ENCODE measurements at places on chromosomes 7 and 10.

GRCh38 chr10:109202111-109202510 is 721.2 kb downstream of the XPNPEP1 start:
- no peak for DNase-seq

DNA sequence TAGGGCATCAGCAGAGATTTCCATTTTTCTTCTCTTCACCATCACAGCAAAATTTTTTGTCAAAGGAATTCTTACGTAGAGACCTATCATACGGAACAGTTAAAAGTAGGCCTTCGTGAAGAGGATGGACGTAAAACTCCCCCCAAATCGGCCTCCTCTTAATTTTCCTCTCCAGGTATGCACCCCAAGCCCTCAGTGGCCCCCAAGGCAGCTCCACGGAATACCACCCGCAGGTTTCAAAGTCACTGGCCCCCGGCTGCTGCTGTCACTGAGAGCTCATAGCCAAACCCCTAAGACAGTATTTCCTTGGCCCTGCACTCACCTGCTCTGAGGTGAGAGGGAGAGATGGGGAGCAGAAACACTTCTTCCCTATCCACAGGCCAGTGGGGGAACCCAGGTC is 8.8 kb downstream of the PODXL start:
- no peak for DNase-seq

DNA sequence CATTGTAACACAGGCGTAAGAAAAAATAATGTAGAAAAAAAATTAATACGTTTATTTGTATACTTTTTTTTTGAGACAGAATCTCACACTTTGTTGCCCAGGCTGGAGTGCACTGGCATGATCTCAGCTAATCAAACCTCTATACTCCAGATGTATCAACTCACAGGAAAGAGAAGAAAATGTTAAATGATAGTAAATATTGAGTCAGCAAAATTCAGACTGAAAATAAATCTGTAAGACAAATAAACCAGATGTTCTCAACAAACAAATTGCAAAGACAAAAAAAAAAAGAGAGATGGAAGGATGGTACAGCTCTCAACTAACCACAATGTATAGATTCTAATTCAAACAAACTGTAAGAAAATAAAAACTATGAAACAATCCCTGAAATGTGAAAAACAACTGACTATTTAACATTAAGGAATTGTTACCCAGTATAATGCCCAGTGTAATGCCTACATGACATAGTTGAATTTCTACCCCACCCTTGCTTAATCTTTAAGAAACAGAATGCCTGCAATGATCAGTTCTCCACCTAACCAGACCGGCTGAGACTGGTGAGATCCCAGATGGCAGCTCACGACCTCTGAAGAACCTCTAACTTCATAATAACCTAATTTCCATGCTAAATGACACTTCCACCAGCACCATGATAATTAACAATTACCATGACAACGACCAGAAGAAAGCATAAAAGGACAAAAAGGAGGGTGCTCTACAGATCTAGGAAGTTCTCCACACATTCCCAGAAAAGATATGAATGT is 272.0 kb upstream of the GNAI1 start:
- no peak for DNase-seq

DNA sequence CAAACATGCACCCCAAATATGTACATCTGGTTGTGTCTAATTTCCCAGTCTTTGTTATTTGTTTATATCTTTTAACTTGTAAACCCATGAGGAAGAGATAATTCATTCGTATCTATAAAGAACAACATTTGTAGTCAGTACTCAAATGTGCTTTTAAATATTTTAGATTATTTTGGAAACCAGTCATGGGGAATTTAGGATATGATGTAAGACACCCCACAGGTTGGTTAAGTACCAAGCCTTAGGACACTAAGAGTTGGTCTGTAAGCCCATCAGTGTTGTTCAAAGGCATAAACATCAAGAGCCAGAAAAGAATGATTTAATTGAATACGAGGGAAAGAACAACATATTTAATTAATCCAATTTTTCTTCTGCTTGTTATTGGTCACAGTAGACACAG is 421.1 kb upstream of the SEMA3C start:
- no peak for DNase-seq

GRCh38 chr10:78545756-78546155 is 512.1 kb downstream of the RPS24 start:
- DNase-seq, result no peak
